NCI-H187 (cell line): ENCODE measurements at places on chromosomes 3 and 15.

GRCh38 chr3:183818041-183818620, 7.2 kb downstream of the MAP6D1 start:
- no peak for DNase-seq

GRCh38 chr3:55169608-55170072, 241.8 kb upstream of the LRTM1 start:
- DNase-seq: no peak

GRCh38 chr3:56086355-56086754, 381.9 kb downstream of the ERC2 start:
- DNase-seq: no peak

DNA sequence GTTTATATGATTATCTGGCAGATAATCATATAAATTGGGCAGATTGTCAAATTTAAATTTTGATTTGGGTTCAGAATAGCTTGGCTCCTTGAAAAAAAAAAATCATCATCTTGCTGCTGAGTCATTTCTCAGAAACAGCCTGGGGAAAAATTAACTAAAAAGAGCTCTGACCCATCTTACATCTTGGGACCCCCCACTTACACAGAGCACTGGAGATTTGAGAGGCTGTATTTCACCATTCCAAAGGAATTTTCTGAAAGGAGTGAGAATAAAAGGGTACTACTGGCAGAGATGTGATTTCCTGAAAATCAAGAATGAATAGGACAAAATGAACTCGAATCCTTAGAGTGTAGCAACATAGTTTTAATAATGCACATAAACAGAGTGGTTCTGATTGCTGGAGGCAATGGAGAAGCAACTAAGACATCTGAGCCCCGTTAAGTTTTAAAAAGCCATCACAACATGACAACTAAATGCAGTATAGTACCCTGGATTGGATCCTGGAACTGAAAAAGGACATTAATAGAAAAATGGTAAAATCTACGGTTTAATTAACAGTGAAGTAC, 97.5 kb downstream of the RFTN1 start:
- DNase-seq: no peak

DNA sequence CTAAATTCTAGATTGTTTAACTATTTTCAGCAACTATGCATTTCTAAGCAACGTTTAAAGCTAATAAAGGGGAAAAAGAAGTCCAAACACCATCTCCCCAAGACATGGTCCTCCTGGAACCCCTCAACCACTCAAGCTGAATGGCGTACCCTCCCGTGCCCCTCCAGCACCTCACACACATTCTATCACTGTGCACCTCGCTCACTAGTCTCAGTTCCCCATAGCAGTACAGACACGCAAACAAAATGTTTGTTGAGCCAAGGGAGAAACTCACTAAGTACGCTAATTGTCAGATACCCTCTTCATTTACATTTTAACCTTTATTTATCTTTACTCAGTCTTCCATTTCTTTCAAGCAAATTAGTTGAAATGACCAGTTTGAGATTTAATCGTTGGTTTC, 48.8 kb downstream of the ACAP2 start:
- no peak for DNase-seq

GRCh38 chr3:106688464-106688863, 688.8 kb upstream of the CCDC54 start:
- no peak for DNase-seq

- DNase-seq: no peak
These were observed 81.3 kb downstream of the CHL1 start for GRCh38 chr3:277873-278272.

- no peak for DNase-seq
These were observed 89.7 kb upstream of the PHLDB2 start for GRCh38 chr3:111769110-111769991.

GRCh38 chr15:52503788-52504496, 24.7 kb downstream of the MYO5A start:
- DNase-seq: no peak

- DNase-seq: no peak
These were observed 14.2 kb downstream of the ST8SIA2 start for GRCh38 chr15:92407916-92408315.

DNA sequence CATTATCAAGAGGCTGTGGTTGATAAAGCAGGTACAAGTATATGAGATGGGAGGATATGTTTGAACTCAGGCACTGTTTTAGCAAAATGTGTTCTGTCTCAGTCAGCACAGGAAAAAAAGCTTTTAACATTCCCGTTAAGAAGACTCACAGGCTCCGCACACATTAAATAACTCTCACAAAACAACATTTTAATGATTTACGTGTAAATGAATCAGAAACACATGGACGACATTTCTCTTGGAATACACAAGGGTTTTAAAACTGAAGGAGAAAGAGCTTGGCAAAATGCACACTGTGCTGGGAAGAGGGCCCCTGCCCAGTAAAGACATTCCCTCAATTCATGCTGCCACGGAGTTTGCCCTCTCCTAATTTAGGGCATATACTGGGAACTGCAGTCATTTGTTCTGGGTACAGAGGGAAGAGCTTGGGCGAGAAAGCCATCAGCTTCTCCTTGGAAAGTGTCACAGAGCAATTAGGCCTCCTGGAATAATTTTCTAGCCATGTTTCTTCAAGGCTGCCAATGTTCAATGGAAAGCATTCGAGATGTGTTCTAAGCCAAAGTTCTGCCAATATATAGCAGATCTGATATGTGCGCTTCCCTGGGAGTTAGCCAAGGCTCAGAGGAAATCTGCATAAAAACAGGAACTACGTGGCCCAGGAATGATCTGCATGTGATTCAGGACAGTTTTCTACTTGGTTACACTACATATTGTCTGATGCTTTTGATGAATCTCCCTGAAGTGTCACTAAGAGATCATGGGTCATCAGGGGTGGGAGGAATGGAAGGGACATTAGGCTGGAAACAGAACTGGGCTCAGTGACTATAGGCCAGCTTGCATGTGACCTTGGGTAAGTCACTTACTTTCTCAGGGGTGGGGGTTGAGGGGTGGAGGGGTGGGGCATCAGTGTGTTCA, 2.2 kb upstream of the MASP1 start:
- no peak for DNase-seq

GRCh38 chr3:120244834-120245225, 40.2 kb downstream of the GPR156 start:
- DNase-seq: no peak

DNA sequence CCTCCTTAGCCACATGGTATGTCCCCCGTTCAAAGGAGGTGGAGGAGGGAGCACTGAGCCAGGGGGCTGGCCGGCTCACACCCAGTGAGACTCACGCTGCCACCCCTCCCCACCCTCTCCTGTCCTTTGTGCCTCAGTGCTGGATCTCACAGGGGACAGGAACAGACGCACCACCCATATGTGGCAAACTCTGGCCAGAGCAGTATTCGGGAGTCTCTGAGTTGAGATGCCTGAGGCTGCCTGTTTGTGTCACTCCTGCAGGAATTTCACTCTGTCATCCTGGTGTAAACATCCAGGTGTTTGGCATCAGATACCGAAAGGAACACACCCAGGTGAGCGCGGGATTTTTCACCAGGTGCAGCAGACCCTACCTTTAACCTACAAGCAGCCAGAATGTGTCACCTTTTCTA, 25.7 kb downstream of the RGMA start:
- DNase-seq: no peak

DNA sequence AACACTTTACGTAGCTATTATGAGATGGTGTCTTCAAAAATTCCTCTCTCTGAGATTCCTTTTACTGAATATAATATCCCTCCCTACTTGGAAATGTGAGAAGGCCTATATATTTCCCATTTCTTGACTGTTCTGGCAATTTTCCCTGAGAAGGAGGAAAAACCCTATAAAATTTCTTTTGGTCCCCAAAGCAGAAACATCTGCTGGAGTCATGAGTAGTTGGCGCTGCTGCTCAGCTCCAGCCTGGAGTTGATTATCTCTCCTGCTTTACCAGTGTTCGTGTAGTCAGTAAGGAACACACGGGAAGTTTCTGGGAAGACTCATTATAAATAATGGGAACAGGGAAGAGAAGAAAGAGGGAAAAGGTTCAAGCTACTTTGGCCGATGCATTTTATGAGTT, 680.1 kb downstream of the EPHA3 start:
- no peak for DNase-seq

DNA sequence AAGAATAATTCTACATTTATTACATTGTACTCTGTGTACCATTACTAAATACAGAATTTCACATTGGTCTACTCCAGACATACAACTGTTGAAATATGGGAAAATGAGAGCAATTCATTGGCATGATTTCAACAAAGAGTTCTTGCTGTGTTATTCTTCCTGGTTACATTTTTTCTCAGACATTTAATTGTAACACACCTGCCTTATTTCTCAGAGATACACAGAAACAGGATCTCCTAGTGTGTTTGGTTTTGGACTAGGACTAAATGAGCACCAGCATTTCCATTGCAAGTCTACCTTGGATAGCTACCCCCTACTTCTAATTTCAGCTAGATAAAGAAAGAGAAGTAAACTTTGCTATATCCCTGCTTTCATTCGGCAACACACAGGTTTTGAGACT, 274.3 kb upstream of the CNTN4 start:
- DNase-seq: no peak

GRCh38 chr3:5026046-5026362, 46.8 kb downstream of the BHLHE40 start:
- no peak for DNase-seq

DNA sequence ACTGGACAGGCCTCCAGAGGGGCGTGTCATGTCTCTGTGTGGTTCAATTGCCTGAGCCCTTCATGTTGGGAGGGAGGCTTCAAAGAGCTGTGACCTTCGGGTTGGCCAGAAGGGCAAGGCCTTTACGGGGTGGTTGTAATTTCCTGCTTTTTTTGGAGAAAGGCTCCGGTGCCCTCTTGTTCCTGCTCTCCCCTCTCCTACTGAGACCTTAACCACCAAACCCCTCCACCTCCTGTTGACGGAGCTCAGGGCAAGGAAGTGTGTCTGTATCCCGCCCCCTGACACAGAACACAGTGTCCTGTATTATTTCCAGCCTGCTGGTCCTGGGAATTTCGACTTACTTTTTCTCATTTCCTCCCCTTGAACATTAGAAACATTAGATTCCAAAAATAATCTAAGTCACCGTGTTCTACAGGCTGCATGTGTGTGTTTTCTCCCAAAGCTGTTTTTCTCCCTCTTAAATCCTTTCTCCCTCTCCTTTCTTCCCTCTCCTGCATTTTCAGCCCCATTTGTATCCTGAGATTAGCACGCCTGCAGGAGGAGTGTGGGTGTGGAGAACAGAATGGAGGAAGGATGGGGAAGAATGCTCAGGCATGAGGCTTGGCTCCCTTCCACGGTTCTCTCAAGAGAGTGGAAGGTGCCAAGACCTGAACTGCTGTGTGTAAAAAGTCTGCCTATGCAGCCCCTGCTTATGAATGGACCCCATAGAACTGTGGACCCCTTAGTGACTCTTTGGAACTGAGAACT, 285.4 kb upstream of the ROPN1 start:
- no peak for DNase-seq

- DNase-seq: no peak
These were observed 139.1 kb downstream of the GBE1 start for GRCh38 chr3:81622395-81622794.

GRCh38 chr15:23387621-23388190, 33.2 kb downstream of the GOLGA8S start:
- DNase-seq: no peak

DNA sequence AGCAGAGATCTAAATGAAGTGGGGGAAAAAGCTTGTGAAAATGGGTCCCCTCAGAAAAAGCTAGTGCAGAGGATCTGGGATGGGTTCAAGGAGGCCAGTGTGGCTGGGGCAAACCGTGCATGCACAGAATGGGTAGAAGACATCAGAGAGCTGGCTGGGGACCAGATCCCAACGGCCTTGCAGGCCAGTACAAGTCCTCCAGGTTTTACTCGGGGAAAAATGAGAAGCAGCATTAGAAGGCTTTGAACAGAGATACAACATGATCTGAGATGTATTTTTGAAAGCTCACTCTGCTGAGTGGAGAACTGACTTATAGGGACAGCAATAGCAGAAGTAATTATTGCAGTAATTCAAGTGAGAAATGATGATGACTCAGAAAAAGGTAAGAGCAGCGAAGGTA, 114.5 kb downstream of the HERC1 start:
- no peak for DNase-seq

- DNase-seq: no peak
These were observed 10.4 kb downstream of the CLDN11 start for GRCh38 chr3:170429050-170429449.

- DNase-seq: no peak
These were observed 183.2 kb downstream of the P3H2 start for GRCh38 chr3:189937302-189938127.

DNA sequence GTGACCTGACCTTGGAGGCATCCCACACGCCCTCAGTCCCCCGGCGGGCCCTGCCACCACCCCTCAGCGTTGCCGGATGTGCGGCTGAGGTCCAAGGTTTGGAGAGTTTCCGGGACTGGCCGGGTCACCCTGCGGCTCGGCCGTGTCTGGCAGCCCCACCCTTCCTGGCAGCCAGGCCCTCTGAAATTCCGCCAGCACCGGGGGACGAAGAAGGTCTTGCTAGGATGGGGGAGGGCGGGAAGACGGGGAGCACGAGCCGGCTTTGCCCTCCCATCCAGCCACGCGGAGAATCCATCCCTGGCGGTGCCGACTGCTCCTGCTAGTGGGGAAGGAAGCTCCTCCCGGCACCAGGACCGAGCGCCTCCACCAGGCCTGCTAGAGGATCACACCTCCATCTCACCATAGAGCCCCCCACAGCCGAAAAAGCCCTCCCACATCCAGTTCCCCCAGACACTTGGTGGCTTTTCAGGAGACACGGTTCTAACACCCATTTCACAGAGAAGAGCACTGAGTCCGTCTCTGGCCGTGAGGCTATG, 81.5 kb downstream of the CPN2 start:
- DNase-seq: no peak

- DNase-seq: no peak
These were observed 2.7 kb upstream of the MAPK6 start for GRCh38 chr15:52016316-52016715.

GRCh38 chr3:184953401-184953800, 141.4 kb downstream of the VPS8 start:
- DNase-seq: no peak

GRCh38 chr3:22360970-22361369, 610.0 kb upstream of the ZNF385D start:
- no peak for DNase-seq

GRCh38 chr3:72004749-72005292, 219.9 kb upstream of the PROK2 start:
- no peak for DNase-seq

GRCh38 chr3:64888840-64889392, 201.1 kb upstream of the ADAMTS9 start:
- DNase-seq: no peak

DNA sequence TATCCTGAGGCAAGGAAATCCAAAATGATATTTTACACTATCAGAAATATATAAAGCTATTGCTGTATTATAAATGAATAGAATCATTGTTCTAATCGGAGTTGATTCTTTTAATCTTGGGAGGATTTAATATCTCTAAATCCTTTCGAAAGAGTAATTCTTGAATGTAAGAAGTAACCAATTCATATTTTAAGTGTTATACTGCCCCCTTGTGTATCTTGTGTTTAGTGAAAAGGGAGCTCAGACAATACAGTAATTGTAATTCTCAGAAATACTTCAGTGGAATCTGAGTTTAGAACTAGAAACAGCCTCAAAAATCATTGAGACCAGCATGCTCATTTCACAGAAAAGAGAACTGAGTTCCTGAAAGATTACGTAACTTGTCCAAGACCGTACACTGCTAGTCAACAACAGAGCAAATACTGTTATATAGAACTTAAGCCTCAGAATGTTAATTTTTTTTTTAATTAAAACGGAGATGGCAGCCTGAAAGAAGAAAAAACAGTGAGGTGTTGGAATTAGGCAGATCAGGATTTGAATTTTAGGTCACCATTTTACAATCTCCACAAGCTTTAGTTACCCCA, 42.9 kb downstream of the PLCH1 start:
- peak; percentile 10 for DNase-seq
